Common myeloid progenitor, CD34-positive (primary cell): ENCODE measurements at places on chromosomes 7 and 10.

- peaks cover 4% of the 10 kb centered on the region for H3K27me3 ChIP-seq
- H3K4me1 ChIP-seq = no peaks in the 10 kb centered on the region
- H3K27ac ChIP-seq = no peak overlapping the region
- H3K4me3 ChIP-seq = no peak overlapping the region
- H3K36me3 ChIP-seq = no peaks in the 10 kb centered on the region
Observed at GRCh38 chr10:15321431-15322341, 49.4 kb downstream of the FAM171A1 start.

GRCh38 chr10:16816171-16816570 lies 1.1 kb downstream of the RSU1 start:
- peaks cover 3% of the 10 kb centered on the region for H3K36me3 ChIP-seq
- no peaks in the 10 kb centered on the region for H3K27me3 ChIP-seq
- no peak for DNase-seq
- H3K4me1 ChIP-seq = peaks cover 42% of the 10 kb centered on the region

DNA sequence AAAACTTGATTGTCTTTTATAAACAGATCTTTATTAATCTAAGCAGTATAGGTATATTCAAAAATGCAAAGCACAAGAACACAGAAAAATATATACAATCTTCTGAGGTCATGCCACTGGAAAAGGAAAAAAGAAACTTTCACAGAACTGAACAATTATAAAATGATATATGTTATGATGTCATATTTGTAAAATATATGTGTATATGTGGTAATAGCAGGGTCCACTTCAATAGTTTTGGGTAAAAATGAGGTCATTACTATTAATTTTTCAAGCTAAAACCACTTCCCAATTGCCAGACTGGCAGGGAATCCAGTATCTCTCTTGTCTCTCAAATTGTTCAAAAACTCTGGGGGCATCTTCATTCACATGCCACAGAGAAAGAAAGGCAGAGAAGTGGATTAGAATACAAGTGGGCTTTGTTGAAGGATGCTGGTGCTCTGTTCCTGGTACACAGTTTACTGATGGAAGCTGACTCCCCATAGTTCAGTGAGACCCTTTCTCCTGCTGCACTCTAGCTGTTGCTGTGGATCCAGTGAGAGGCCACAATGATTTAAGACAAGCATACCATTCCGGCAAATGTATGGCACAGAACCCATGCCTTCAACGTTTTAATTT lies 19.7 kb downstream of the CTNNA3 start:
- no peaks in the 10 kb centered on the region for H3K36me3 ChIP-seq
- peaks cover 2% of the 10 kb centered on the region for H3K27me3 ChIP-seq
- H3K4me1 ChIP-seq = no peaks in the 10 kb centered on the region
- H3K27ac ChIP-seq = no peak overlapping the region

DNA sequence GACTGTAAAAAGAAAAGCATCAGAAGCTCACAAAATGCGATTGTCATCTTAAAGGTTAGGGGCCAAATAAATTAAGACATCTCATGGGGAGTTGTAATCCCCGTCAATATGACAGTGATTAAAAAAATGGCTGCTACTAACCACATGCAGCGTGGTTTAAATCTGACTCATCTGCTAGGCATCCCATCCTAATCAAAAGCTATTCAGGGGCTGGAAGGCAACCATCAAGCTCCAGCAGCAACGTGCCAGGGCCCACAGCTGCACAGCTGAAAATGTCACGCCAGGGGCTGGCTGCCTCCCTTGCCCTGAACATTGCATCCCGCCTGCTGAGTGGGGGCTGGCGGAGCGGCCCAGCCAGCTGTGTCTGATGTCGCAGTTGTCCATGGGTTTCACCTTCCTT lies 66.3 kb upstream of the FRMD4A start:
- no peaks in the 10 kb centered on the region for H3K36me3 ChIP-seq
- no peak overlapping the region for H3K4me3 ChIP-seq

- no peaks in the 10 kb centered on the region for H3K36me3 ChIP-seq
- H3K4me1 ChIP-seq = no peaks in the 10 kb centered on the region
- no peak overlapping the region for H3K27ac ChIP-seq
- no peaks in the 10 kb centered on the region for H3K27me3 ChIP-seq
Observed at GRCh38 chr10:44051584-44052385, 333.1 kb downstream of the CXCL12 start.

- no peaks in the 10 kb centered on the region for H3K36me3 ChIP-seq
Observed at GRCh38 chr7:76512941-76513816, 2.8 kb downstream of the UPK3B start.

DNA sequence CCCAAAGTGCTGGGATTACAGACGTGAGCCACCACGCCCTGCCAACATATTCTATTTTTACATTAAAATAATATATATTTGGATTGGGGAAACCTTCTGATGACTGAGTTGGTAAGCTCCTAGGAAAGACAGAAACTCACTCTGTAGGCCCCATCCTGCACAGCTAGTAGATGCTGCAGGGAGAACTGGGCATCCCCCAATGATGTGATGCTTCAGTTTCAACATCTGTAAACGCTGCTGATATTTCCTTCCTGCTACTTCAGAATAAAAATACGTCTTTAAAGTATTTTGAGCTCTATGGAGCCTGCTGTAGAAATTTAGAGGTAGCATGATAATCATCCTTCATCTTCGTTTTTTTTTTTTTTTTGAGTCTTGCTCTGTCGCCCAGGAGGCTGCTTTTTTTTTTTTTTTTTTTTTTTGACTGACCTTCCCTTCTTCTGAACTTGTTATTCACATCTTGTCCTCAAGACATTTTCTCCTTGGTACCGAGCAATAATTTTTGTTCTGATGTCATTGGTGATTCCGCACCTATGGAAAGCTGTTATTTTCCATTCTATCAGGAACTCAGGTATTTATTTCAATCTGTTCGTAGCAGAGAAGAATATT lies 21.8 kb upstream of the INPP5F start:
- no peak for DNase-seq
- H3K4me1 ChIP-seq = no peaks in the 10 kb centered on the region
- H3K27ac ChIP-seq = no peak overlapping the region
- H3K36me3 ChIP-seq = no peaks in the 10 kb centered on the region
- no peak overlapping the region for H3K4me3 ChIP-seq

GRCh38 chr10:77695186-77695585 lies 57.6 kb upstream of the KCNMA1 start:
- no peaks in the 10 kb centered on the region for H3K36me3 ChIP-seq
- no peak for DNase-seq
- no peaks in the 10 kb centered on the region for H3K4me1 ChIP-seq
- H3K27me3 ChIP-seq = no peaks in the 10 kb centered on the region

DNA sequence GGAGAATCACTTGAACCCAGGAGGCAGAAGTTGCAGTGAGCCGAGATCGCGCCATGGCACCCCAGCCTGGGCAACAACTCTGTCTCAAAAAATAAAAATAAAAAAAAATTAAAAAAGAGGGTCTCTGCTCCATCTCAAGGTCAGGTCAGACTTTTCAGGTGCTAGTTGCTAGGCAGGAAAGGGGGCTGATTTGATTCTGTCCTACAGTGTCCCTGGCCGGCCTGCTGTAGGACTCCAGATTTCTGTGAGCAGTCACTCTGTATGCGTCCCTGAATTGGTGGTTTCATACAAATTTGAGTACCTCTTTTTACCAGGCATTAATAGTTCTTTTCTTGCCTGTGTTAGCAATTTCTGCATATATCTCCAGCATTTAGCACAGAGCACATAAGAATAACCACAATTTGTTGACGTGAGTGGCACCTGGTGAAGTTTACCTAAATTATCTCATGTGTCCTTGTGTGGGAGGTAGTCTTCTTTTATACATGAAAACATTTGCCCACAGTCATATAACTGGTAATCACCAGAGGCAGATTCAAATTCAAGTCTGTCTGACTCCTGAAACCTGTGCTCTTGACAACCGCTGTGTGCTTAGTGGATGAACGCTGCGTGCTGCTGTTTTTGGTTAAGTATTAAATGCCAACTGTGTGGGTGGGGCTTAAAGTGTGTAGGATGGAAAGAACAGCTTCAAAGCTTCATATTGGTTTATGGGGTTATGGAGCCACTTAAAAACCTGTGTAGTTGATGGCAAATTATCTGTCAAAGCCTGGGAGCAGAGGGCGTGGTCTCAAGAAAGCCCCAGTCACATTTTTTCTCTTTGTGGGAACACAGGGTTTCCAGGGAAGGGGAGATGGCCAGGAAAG lies 3.2 kb upstream of the ZNF775 start:
- no peak overlapping the region for H3K27ac ChIP-seq
- H3K4me1 ChIP-seq = peaks cover 62% of the 10 kb centered on the region
- peaks cover 5% of the 10 kb centered on the region for H3K36me3 ChIP-seq
- H3K4me3 ChIP-seq = no peak overlapping the region

DNA sequence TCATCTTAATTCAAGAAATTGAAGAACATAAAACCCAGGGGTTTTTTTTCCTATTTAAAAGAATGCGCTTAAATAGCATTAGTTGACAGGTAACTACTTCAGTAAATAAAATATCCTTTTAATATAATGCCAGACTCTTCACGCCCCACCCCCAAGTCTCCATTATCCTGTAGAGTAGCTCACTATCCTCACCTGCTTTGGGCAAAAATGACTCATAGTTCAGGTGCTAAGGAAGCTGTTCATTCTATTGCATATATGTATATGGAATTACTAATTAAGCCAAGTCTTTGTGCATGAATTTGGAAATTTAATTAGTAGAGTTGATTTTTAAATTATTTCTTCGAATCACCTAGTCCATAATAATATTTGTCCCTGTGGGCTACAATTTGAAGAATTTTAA lies 656.8 kb upstream of the ANKRD30A start:
- no peaks in the 10 kb centered on the region for H3K36me3 ChIP-seq
- H3K4me3 ChIP-seq = no peak overlapping the region
- no peaks in the 10 kb centered on the region for H3K27me3 ChIP-seq
- H3K27ac ChIP-seq = no peak overlapping the region

DNA sequence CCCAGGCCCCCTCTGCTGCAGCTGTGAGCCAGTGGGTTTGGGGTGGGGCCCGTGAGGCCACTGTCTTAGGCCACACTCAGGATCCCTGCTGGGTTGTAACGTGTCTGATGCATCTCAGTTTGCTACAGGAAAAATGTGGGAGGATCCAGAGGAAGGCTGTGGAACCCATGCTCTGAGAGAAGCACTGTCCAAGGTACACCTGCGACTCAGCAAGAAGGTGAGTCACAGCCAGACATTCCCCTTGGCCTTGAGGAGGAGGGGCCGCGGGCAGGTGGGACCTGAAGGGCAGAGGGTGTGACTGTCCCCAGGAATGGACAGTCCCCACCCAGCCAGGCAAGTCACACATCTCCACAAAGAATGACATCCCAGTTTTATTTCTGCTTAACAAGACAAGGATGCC lies 27.8 kb upstream of the C10orf120 start:
- no peak for DNase-seq
- H3K36me3 ChIP-seq = no peaks in the 10 kb centered on the region
- no peak overlapping the region for H3K27ac ChIP-seq
- H3K27me3 ChIP-seq = no peaks in the 10 kb centered on the region
